ENCODE measurements at places on chromosomes 6 and 20.

DNA sequence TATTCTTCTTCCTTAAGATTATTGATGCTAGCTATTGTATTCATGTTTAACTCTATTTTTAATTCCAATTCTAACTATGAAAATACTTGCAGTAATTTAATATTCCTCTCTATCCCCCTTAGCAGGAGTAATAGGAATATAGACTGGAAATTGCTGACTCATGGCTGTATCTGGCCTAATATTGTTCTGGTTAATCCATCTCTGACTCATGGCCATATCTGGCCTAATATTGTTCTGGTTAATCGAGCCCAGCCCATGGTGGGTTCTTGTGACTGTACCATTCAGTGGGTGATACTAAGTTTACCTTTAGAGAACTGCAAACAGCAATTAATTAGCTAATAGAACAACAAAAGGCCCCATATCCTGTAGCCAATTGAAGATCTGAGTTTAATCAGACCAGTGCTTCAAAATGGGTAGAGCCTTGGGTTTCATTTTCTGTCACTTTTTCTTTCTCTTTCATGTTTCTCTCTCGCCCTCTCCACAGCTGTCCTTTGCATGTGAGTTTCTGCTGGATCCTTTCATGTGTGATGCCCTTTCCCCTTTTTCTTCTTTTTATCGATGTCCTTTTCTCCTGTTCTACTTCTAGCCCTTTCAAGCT lies 50.6 kb downstream of the SLC22A3 start:
- no peak for DNase-seq

DNA sequence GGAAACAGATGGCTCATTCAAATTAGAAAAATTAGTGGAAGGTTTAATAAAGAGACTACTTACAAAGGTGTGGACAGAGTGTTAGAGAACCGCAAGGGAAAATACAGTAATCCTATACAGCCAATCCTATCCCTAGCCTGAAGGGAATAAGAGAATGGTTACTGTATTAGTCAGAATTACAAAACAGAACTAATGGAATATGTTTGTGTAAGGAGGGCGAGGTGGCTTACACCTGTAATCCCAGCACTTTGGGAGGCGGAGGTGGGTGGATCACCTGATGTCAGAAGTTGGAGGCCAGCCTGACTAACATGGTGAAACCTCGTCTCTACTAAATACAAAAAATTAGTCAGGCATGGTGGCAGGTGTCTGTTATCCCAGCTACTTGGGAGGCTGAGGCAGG lies 16.3 kb upstream of the TRPC4AP start:
- no peak for DNase-seq

DNA sequence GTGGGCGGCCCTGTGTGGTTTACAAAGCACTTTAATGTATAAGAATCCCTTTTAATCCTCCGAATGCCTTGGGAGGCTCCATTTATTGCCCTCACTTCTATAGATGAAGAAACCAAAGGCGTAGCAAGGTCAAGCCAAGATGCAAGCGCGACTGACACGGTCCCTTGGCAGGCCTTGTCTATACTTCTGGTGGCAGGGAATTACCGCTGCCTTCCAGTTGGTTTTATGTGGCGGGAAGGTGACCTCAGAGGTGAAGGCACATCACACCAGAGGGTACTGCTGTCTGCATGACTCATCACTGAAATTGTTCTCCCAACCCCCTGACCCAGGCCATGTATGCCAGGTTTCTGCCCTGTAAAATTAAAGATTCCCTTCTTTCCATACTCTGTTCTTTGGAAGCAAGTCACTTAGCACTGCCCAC lies 36.1 kb upstream of the NAA20 start:
- no peak for DNase-seq

DNA sequence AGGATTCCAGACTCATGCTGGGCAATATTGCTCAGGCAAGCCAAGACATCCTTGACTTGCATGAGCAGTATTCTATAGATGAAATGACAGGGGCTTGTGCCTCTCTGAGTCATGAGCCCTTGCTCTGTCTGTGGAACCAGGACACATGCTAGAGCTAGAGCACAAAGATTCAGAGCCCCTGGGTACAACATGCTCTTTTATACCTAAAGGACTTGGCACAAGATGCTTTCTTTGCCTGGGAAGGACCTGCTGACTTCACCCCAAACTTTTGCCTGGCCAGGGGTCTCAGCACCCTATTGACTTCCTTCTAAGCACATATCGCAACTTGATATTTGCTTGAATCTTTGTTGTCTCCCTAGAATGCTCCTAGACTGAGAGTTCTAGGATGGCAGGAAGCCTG lies 27.4 kb downstream of the TGM6 start:
- no peak for DNase-seq

- DNase-seq: no peak
These were observed 8.1 kb downstream of the ZNF311 start for GRCh38 chr6:28996844-28997510.

- DNase-seq: no peak
These were observed 280.5 kb downstream of the CLVS2 start for GRCh38 chr6:123276546-123276980.

- no peak for DNase-seq
These were observed 108.7 kb downstream of the FOXA2 start for GRCh38 chr20:22475662-22476061.

- DNase-seq: no peak
These were observed 43.4 kb downstream of the SPDEF start for GRCh38 chr6:34512738-34513115.

DNA sequence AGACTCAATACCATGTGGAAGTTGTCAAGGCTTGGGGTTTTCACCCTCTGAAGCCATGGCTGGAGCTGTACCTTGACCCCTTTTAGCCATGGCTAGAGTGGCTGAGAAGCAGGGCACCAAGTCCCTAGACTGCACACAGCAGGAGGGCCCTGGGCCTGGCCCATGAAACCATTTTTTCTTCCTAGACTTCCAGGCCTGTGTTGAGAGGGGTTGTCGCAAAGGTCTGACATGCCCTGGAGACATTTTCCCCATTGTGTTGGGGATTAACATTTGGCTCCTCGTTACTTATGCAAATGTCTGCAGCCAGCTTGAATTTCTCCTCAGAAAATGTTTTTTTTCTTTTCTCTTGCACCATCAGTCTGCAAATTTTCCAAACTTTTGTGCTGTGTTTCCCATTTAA lies 196.4 kb downstream of the SLC16A10 start:
- DNase-seq: no peak

- no peak for DNase-seq
These were observed 39.6 kb upstream of the NOX3 start for GRCh38 chr6:155495011-155495768.

DNA sequence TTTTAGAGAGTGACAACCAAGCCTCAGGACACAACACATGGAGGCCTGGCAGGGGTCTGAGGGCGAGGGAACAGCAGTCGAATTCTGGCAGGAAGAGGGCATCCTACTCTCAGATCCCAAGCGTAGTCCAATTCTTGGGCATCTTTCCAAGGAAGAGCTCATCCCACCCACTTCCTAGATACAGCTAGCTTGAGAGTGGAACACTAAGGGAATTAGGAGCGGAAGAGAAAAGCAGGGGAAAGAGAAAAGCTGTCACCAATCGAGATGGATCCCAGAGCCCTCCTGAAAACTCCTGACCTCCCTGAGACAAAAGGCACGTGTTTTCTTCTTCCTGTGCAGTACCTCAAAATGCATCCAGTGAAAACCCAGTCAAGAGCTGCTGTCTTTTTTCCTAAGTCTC lies 67.1 kb downstream of the GFOD1 start:
- DNase-seq: no peak

DNA sequence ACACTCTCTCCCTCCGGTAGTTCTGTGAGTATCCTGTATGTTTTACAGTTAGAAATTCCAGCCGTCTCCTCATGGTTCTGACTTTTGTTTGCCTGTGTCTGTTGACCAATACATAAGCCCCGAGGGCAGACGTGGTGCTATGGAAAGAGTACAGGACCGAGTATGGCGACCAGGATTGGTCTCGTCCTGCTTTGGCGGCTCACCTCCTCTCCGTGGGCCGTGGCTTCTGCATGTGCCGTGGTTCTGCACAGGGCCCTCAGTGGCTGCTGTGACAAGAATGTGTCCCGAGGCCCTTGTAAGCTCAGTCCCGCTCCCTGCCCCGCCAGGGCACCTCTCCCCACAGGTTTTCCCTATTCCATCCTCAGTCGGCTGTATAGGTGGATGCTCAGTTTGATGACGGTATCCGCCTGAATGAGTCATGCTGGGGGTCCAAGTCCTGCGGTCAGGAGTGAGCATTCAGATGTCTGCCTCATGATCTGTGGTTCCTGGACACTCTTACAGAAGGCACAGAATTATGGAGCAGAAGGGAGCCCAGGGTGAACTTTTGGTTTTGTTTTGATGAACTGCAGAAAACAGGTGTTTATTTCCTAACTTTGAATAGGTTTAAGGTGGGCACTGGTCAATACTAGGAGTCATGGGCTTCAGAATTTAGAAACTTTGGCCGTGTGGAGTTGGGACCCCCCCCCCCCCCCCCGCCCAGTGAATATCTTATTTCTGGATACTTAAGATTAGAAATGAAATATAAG lies 1.2 kb downstream of the ARFGAP1 start:
- no peak for DNase-seq

DNA sequence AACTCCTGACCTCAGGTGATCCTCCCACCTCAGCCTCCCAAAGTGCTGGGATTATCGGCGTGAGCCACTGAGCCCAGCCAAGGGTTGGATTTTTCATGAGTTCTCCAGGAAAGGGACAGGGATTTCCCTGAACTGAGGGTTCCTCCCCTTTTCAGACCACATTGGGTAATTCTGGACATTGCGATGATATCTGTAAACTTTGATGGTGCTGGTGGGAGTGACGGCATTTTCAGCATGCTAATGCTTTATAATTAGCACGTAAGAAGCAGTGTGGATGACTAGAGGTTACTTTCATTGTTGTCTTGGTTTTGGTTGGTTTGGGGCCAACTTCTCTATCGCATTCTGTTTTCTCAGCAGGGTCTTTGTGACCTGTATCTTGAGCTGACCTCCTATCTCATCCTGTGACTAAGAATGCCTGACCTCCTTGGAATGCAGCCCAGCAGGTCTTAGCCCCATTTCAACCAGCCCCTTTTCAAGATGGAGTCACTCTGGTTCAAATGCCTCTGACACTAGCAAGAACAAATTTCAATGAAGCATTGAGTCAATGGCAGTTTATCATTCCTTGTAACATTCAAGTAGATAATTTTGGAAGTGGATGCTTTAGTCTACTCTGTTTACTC lies 156.5 kb downstream of the TTLL2 start:
- no peak for DNase-seq

- DNase-seq: no peak
These were observed 576 bp upstream of the RRP36 start for GRCh38 chr6:43020847-43021246.

GRCh38 chr20:63404129-63405085 lies 43.3 kb upstream of the CHRNA4 start:
- DNase-seq: no peak

DNA sequence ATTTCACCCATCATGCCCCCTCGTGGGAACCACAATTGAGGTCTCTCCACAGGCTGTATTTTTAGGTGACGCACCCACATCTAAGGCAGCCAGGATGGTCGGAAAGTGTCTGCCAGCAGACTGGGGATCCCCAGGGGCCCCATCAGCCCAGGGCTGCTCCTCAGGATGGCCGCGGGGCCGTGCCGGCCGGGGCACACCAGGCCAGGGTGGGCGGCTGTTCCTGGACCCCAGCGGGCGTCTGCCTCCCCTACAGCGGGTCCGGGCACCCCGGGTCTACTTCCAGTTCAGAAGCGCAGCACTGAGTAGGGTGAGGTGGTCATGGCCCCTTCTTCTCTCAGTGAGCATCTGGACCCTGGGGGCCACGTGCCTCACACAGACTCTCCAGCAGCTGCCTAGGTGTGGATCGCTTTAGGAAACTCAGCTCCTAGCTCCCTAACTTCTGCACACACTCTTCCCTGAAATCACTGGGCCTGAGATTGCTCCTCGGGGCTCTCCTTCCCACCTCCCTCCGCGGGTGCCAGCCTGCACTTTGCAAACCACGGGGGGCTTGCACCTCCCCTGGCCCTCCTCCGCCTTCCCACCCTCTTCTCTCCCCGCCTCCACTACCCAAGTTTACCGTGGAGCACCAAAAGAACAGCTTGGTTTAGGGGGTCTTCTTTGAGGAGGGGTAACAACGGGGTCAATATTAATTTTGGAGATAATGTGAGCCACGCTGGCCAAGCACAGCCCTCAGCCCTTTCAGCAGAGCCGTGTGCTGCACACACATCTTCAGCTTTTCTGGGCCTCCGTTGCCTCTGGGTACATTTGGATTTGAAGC lies 14.2 kb upstream of the FOXC1 start:
- no peak for DNase-seq

- DNase-seq: peak; percentile 78
These were observed 15.6 kb upstream of the UBE2J1 start for GRCh38 chr6:89368107-89368506.

DNA sequence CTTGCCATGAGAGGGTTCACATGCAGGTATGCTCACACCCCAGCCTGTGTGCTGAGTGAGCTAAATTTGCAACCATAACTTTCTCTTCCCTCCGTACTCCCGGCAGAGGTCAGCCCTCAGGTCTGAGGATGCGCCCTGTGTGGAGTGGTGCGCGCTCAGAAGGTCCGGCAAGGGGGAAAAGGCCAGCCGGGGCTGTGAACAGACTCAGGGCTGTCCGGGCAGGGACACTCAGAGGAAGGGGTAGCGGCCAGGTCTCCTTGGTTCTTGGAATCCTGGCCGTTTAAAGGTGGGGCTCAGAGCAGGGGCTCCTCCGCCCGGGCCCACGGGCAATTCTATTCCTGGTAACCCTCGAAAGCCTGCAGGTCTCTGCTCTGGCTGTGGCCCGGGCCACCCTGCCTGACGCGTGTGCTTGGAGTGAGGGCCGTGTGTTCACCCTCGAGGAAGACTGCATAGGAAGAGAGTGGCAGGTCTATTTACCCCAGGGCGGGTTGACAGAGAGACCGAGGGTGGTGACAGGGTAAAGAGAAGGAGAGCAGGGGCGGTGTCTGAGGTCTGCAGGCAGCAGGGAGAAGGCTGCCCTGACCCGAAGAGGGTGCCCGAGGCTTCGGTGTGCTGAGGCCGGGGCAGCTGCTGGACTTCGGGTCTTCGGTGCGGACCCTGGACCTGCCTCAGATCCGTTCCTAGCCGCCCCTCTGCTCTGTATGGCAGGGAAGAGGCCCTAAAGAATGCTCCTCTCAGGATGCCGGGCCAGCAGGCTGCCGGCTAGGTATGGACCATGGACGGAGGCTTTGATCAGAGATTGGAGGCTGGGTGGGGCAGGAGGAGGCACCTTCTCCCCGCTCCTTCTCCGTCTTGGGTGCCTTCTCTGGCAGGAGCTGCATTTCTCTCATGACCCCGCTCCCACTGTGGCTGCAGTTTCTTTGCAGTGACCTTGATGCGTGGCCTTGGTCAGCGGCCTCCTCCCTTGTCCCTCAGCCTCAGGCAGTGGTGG lies 131.1 kb upstream of the ARMC2 start:
- no peak for DNase-seq

GRCh38 chr6:99819853-99820252 lies 174.2 kb downstream of the MCHR2 start:
- DNase-seq: no peak

DNA sequence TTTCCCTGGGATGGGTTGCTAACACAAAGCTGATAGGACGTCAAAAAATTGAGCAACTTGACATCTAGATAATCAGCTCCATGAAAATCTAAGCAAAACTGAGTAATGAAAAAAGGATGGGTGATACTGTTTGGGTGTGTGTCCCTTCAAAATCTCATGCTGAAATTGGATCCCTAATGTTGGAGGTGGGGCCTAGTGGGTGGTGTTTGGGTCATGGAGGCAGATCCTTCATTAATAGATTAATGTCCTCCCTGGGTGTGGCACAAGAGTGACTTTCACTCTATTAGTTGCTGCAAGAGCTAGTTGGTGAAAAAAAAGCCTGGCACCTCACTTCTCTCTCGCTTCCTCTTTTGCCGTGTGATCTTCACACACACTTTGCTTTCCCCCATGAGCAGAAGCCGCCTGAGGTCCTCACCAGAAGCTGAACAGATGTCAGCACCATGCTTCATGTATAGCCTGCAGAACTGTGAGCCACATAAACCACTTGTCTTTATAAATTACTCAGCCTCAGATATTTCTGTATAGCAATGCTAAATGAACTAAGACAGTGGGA lies 160.9 kb downstream of the FRK start:
- no peak for DNase-seq
